Right kidney (tissue), 9 donors: ENCODE measurements at places on chromosomes 4 and X.

DNA sequence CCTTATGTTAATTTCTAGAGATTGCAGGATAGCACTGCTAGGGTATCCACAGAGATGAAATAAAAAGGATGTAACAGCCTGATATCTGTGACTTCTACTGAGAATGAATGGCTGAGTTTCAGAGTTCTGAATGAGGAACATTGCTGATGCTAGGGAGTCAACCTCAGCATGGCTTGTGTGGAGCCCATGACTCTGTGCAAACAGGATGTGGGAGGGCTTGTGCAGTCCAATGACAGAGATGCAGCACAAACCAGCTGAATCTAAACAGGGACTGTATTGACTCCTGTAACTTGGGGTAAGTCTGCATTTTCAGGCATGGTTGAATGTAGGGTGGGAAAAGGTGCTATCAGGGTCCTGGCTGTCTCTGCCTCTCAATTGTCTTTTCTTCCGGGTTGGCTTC, 5.3 kb upstream of the RASL11B start:
- DNase-seq = no peak

GRCh38 chr4:97828646-97829045, 314.6 kb downstream of the STPG2 start:
- DNase-seq = no peak

GRCh38 chr4:93203708-93204107, 624.8 kb upstream of the ATOH1 start:
- DNase-seq = no peak

DNA sequence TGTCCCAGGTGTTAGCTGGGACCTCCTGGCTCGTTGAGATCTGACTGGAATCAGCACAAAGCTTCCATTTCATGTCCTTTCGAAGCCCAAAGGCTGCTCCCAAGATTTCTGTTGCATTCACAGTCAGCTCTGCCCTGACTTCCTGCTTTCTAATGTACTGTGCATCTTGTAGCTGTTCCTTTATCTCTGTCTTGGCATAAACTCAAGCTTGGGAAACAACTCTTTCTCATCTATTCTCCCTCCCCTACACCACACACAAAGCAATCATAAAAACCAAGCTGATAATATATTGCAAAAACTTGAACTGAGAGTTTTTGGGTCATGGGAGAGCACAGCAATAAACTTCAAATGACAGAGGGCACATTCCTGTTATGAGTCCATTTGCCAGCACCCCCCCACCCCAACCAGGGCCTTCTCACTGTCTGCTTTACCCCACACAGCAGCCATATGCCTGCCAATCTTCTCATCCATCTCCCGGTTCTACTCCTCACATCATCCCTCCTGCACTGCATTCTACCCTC, 76.3 kb downstream of the SYNPO2 start:
- DNase-seq = peak; percentile 21

DNA sequence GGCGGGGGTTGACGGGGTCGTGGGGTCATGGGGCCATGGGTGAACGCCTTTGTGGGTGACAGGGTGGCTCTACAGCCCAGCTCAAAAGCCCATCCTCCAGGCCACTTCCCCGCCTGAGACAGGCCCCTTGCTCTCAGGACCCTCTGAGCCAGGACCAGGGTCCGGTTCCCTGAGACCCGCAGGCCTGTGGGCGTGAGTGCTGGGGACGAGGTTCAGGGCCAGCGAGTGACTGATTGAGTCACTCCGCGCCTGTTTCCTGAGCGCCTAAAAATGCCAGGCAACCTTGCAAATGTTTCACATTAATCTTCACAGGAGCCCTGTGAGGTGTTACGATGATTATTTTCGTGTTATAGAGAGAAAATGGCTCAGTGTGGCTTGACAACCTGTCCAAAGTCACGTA, 97.8 kb downstream of the ZNF674 start:
- DNase-seq = peak; percentile 23

DNA sequence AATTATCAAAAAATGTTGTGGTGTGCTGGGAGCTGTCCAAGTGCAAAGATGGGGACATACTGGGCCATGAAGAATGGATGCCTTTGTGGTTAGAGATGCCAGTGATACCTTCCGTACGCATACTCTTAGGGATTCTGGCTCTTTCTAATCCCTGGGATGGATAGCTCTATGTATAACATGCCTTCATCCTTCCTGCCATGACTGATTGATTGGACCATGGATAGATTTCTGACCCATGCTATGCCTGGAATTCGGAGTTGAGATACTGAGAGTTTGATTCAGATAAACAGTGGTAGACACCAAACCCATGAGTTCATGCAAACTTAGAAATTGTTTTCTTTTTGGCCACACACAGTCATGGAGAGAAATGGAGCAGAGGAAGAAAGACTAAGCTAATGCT, 147.2 kb upstream of the WDFY3 start:
- DNase-seq = no peak

- no peak for DNase-seq
Measured at GRCh38 chrX:86002076-86002896, 45.1 kb downstream of the CHM start.

- DNase-seq = no peak
Measured at GRCh38 chr4:169116270-169116901, 106.3 kb upstream of the CBR4 start.

DNA sequence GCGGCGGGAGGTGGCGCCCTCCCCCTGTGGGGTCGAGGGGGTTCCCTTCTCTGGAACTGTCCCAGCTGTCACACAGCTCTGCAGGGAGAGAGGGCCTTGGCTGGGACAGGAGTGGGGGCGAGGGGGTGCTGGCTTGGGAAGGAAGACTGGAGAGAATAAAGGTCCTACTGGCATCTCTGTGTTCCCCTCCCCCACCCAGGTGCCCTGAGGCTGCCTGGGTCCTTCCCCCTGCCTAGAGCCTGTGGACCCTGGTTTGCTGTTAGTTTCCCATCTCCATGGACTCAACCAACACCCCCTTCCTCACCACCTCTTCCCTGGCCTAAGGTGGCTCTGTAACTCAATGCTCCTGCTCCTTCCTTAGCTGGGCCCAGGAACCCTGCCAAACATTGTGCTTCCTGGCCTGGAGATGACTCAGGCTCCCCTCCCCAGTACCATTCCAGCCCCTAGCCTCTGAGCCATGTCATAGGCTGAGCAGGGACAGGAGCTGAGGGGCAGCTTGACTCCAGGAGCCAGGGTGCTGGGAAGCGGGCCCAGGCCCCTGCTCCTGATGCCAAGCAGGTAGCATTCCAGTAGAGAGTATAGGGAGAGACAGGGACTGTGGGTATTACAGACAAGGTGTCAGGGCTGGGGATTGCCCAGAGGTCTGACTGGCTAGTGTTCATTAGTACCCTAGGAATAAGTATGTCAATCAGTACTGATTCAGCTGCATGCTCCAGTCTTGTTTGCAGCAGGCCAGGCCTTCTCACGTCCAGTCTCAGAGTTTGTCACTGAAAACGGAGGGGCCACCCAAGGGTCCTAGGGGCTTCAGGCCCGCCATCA, 100.7 kb downstream of the EFNB1 start:
- no peak for DNase-seq

DNA sequence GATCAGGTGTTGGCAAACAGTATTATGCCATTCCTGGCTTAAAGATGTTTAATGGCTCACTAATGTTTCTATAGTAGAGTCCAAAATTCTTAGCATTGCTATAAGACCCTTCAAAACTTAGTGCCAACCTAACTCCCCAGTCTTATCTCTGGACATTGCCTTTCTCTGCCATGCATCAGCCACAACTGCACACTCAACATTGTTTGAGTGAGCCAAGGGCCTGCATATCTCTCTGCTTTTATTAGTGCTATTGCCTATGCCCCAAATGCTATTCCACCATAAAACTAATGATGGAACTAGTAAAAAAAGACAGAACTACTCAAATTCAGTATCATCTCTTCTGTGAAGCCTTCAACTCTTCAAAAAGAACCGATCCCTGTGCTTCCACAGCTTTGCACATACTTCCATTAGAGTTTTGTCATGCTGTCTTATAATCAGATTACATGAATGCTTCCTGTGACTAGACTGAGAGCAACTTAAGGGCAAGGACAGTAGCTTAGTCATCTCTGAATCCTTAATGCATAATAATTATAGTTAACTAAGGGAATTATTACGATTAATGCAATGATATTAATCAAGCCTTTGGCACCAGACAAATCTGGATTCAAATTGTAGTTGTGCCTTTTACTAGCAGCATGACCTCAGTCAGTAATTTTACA, 53.7 kb downstream of the CHM start:
- no peak for DNase-seq

DNA sequence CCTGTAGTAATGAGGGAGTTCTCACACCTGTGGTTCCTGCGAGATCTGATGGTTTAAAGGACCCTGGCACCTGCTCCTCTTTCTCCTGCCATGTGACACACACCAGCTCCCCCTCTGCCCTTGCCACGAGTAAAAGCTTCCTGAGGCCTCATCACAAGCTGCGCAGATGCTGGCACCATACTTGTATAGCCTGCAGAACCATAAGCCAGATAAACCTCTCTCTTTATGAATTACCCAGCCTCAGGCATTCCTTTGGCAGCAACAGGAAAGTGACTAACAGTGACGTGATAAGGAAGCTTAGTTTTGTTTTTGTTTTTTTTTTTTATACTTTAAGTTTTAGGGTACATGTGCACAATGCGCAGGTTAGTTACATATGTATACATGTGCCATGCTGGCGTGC, 130.9 kb downstream of the AFAP1 start:
- DNase-seq = no peak

- no peak for DNase-seq
Measured at GRCh38 chr4:120005076-120005475, 61.6 kb downstream of the MAD2L1 start.

DNA sequence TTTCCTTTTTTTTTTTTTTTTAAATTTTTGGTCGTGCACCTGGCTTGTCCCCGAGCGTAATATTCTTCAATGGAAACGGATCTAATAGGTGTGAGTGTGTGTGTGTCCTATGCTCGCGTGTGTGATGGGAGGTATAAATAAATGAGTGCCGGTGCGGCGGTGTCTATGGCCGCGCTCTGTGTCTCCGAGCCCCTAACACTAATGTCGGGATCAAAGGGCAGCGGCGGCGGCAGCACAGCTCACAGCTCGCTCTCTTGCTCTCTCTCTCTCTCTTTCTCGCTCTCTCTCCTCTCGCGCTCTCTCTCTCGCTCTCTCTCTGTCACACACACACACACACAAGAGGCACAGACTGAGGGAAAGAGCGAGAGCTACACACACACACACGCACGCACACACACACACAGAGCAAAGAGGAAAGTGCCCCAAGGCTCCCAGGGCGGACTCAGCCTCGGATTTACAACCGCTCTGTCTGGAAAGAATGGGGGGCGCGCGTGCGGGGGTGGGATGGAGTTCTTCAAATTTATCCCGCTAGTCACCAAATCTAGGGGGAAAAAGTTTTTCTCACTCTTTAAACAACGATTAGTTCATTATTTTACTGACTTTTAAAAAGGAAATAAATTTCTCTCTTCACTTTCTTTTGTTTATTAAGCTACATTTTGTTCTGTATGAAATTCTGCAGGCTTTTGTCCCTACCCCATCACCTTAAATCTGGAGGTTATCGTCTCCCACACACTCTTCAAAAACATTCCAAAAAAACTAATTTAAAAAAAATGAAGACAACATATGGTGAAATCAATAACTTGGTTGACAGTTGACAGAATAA, at the start of gene ZNF827:
Gene ZNF827 (minus strand): TSS at position 206 of the 823 bp plus-strand sequence. CDS start 416 bp downstream, outside the sequence.
- DNase-seq = peak; percentile 88

DNA sequence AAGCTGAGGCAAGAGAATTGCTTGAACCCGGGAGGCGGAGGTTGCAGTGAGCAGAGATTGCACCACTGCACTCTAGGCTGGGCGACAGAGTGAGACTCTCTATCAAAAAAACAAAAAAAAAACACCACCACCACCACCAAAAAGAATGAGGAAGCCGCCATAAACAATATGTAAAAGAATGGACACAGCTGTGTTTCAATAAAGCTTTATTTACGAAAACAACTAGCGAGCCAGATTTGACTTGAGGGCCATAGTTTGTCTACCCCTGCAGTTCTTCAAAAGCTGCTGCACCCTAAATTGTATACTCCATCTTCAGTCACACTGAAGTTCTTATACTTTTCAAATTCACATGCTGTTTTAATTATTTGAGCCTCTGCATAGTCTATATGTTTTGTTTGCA, 306.5 kb upstream of the KLF3 start:
- DNase-seq = no peak

- no peak for DNase-seq
Measured at GRCh38 chr4:121139533-121140222, 24.4 kb downstream of the TNIP3 start.

- DNase-seq = no peak
Measured at GRCh38 chr4:149823769-149824221, 8.2 kb upstream of the IQCM start.

GRCh38 chrX:112844250-112844649, 3.6 kb upstream of the AMOT start:
- DNase-seq = no peak

DNA sequence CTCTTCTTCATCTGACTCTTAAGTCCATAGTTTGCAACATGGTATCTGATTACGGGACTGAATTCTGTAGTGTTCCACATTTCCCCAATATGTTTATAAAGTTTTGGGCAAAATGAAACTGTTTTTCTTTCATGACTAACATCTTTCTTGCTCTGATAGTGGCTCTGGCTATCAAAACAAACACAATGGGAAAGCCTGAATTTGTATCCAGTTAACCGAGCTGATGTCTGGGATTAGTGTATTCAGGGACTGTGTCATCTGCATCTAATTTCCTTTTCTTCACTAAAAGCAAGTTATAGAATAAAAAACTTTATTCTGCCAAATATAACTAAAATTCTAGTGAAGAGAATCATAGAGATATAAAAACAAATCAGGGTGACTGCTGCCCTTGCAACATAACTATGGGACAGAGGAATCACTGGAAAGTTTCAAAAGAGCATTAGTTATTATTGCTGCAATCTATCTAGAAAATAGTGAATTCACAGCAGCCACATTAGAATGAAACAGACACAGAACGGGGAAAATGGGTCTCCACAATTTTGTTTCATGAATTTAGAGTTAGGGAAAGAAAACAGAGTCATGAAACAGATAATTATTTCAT, 61.3 kb downstream of the ANTXR2 start:
- DNase-seq = no peak

GRCh38 chrX:392575-392846, 5.8 kb upstream of the PPP2R3B start:
- DNase-seq = no peak

DNA sequence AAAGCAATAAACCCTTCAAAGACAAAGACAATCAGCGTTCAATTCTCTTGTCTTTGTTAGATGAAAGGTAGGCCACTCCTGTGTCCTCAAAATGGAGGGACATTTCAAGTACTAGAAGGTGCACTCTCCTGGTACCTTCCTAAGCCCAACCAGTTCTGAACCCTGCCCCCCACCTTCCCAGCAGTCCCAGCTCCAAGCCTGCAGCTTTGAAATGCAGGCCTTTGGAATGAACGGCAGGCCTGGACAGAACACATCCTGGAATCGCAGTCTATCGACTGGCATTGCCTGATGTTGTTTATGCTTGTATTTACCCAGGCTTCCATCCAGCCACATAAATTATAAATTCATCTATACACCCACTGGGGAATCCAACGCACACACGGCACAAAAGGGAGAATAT, 47.4 kb downstream of the RASGEF1B start:
- no peak for DNase-seq

GRCh38 chr4:53576071-53576617, 15.1 kb downstream of the LNX1 start:
- DNase-seq = no peak

- DNase-seq = peak; percentile 37
Measured at GRCh38 chrX:43882294-43882681, at the start of gene MAOB. Gene MAOB (minus strand): TSS chrX:43882450. CDS start chrX:43882299, 151 bp downstream.
